ENCODE measurements at places on chromosomes 11 and 22. TPM values are rescaled to one million over a fixed set of nuclear protein-coding genes. Genes with fewer than 3 reads are reported as not detected.

DNA sequence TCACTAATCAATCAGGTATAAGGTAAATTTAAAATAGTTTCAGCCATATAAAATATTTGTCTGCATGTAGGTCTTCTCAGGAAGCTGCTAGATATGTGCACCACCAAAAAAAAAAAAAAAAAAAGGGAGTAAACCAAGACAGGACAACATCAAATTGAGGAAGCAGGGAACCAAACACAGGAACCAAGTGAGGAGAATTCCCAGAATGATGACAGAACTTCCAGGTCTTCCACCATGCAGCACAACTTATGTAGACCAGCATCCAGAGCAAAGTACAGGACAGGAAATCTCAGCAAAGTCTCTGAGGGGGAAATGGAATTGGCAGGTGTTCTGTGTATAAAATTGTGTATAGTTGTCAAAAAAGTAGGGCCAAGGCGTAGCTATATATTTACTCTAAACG lies 101.2 kb upstream of the CTSC start:
- DNase-seq, result no peak

DNA sequence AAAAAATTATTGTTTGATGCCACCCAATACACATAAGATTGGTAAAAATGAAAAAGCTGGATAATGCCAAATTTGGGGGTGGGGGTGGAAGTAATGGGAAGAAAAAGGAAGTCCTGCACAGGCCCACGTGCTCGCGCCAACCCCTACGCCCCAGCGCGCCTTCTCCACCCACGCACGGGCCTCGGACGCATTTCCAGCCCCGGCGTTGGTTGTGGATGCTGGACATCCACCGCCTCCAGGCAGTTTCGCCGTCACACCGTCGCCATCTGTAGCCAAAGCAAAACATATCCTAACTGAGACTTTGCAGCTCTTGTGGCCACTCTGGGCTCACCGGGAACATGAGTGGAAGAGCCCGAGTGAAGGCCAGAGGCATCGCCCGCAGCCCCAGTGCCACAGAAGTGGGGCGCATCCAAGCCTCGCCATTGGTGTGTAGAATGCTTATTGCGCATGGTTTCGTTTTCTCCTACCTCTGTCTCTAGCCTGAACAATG lies at the start of gene PIWIL4:
PIWIL4 (plus strand) TSS at position 188 of the 490 bp plus-strand sequence; CDS start at position 339, 151 bp downstream.
- no peak for DNase-seq

- peak; percentile 18 for DNase-seq
These were observed 7.0 kb downstream of the CHST1 start for GRCh38 chr11:45658292-45658991.

- peak; percentile 92 for DNase-seq
These were observed 152.4 kb upstream of the ZC3H12C start for GRCh38 chr11:109940816-109941215.

- no peak for DNase-seq
These were observed 119.3 kb upstream of the SERPIND1 start for GRCh38 chr22:20654343-20655208.

- DNase-seq, result no peak
These were observed 5.5 kb upstream of the APOA1 start for GRCh38 chr11:116842909-116843308.

GRCh38 chr22:23400286-23400981 lies 179.7 kb downstream of the IGLL1 start:
- no peak for DNase-seq

DNA sequence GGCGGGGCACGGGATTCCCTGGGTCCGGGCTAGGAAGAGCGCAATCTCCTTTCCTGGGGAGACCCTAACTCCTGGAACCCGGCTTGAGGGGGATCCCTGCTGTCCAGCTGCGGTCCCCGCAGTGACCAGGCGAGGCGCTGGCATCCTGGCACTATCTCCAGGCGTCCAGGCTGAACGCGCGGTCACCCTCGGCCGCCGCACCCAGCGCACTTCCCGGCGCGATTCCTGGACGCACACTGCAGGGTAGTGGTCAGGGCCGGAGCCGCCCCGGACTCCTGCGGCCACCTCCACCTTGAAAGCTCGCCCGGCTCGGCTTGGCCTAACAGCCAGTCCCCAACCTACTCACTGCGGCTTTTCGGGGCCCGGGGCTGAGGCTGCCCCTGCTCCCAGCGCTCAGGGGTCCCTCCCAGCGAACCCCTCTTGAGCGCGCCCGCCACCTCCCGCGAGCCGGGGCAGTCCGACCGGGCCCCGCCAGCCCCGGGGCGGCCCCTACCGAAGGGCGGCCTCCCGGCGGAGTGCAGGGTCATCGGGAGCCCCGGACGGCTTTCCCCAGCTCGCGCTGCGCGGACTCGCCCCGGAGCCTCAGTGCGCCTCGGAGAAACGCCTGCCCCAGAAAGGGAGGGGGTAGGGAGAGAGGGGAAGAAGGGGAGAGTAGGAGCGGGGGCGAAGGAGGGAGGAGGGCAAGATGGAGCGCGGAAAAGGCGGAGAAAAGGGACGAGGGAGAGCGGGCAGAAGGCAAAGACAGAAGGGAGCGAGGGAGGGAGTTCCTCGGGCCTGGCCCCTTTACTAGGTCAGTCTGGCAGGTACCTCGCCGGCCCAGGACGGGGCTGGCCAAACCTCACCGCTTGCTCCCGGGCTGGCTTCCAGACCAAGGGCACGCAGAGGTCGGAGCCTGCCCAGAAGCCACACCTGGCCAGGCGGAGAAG lies 1.0 kb downstream of the POU2AF3 start:
- peak; percentile 7 for DNase-seq

- no peak for DNase-seq
These were observed 11.8 kb downstream of the NAP1L4 start for GRCh38 chr11:2980168-2980840.

Gene LUZP2
- total RNA-seq, result not detected

Gene IZUMO1R
- not detected for total RNA-seq

Gene CD6
- total RNA-seq, result not detected

Gene OR5J2
- total RNA-seq, result not detected

Gene BACE1
- total RNA-seq, result 60.8 TPM
